ENCODE measurements at places on chromosomes 4 and X.

DNA sequence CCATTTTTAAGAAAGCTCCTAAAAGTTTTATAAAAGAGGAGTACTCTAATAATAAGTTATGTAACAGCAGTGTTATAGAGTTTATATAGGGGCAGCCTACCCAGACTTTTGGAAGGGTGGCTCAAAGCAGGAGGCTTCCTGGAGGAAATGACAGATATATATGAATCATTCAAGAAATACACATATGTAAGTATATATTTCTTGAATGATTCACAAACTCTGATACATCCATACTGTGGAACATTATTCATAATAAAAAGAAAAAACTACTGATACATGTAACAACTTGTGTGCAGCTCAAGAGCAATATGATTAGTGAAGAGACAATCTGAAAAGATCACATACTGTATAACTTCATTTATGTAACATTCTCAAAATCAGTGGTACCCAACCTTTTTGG is 166.2 kb downstream of the WDFY3 start:
- no peak for DNase-seq

DNA sequence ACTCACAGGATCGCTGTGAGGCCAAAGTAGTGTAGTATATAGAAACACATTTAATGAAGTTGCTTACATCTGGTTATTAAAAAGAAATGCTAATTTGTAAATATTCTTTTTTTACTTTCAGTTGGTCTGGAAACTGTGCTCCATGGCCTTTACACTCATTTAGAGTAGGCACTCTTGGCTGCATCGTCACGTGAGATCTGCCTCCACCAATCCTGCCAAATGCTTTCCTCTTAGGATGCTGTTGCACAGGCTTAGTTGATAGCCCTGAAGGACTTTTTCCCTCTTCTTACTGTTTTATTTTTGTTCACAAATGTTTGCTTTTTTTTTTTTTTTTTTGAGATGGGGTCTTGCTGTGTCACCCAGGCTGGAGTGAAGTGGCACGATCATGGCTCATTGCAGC is 6.3 kb downstream of the CPE start:
- no peak for DNase-seq

DNA sequence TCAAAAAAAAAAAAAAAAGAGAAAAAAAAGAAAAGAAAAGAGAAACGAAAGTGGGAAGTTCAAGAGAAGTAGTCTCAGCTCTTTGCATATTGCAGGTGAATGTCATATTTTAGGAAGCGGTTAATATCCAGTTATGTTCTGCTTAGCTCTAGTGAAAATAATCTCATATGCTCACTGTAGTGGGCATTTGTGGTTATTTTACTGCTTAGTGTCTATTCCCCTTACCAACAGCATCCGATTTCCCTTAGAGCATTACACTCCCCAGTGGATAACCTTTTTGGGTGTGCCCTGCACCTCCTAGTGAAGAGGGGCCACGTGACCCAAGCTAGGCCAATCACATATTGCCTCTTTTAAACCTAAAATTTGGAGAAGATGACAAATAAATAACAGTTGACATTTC is 111.2 kb upstream of the ZNF827 start:
- DNase-seq, result no peak

DNA sequence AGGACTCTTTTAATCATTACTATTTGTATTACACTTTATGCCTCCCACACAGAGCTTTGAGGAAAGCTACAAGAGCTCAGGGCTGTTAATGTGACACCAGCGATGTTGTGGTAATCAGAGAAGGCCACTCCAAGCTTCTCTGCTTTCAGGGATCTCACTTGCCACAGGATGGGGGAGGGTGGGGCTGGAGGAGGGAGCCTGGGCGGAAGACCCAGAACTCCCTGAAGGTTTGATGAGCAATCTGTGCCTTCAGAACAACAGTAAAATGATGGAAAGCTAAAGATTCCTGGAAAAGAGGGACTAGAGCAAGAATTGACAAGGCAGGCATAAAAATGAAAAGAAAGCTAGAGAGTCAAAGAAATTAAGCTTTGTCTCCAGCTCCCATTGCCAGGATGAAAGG is 75.6 kb downstream of the MAML3 start:
- DNase-seq, result no peak

- no peak for DNase-seq
Measured at GRCh38 chr4:4762909-4763821, 96.3 kb upstream of the MSX1 start.

DNA sequence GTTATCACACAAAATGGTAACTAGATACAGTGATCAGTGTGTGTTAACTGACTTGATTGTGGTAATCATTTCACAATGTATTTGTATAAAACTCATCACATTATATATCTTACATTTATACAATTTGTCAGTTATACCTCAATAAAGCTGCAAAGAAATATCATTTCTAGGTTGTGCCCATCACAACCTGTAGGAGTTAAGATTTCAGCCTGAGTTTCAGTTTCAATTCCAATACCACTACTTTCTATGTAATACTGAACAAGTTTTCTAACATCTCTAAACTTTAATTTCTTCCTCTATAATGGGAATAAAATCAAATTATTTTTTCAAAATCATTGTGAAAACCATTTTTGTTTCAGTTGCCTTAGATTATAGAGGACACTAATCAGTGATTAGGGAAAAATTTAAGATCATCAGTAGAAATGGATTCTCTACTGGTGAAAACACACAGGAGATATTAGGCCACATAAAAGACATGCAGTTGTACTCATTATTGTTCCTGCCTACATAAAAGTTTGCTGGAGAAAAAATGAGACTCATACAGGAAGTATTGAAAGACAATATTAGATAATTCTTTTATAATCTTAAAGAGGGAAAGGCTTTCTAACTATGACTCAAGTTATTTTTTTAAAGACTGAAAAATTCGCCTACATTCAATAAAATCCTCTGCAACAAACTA is 18.4 kb upstream of the TBC1D1 start:
- no peak for DNase-seq

GRCh38 chrX:38382663-38383062 is 30.3 kb downstream of the OTC start:
- no peak for DNase-seq

GRCh38 chrX:121763671-121764070 is 716.3 kb downstream of the GLUD2 start:
- DNase-seq, result no peak

- no peak for DNase-seq
Measured at GRCh38 chr4:2462992-2463762, 5.7 kb upstream of the RNF4 start.

DNA sequence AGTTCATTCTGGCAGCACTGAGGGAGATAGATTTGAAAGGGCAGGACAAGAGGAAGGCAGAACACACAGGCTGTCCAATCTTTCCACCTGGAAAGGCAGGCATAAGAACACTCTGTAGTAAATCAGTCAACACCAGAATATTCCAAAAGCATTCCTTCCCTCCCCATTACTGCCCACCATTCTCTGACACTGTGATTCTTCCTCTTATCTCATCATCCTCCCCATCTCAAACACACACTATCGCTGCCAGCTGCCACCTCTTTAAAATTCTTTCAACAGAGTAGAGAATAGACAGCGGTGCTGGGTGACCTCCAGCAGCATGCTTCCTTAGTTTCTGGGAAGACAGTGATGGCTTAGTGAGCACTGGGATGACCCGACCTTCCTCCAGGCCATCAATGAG is 53.7 kb upstream of the MYOZ2 start:
- no peak for DNase-seq

DNA sequence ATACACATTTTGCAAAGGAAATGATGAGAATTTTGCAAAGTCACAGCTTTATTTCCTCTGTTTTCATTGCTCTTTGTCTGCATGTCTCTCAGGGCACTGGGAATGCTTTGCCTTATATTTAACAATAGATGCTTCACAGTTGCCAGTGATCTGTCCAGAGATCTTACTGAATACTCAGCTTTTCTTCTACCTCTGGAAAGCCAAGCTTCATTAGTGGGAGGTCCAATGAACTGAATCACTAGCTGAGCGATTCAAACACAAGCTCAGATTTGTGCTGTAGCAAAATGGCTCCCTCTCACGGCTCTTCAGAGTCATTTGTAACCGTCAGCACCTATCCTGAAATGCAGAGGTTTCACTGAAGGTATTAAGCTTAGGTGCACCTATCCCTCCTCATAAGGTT is 138.9 kb downstream of the DCLK2 start:
- no peak for DNase-seq

DNA sequence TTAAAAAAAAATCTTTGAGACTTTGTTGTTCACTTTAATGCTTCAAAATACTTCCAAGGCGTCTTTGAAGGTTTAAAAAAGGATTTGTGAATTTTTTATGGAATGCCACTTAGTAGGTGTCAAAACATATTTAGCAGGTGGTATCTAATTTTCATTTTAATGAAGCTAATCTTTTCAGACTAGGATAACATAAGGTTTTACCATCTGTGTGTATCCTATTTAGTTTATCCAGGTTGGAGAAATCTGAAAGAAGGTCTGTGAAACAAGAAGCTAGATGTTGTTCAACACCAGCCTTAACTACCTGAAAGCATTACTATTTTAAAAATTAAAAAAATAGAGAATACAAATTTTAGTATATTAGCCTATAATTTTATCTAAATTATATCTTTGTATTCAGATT is 193.4 kb downstream of the GRID2 start:
- DNase-seq, result no peak

DNA sequence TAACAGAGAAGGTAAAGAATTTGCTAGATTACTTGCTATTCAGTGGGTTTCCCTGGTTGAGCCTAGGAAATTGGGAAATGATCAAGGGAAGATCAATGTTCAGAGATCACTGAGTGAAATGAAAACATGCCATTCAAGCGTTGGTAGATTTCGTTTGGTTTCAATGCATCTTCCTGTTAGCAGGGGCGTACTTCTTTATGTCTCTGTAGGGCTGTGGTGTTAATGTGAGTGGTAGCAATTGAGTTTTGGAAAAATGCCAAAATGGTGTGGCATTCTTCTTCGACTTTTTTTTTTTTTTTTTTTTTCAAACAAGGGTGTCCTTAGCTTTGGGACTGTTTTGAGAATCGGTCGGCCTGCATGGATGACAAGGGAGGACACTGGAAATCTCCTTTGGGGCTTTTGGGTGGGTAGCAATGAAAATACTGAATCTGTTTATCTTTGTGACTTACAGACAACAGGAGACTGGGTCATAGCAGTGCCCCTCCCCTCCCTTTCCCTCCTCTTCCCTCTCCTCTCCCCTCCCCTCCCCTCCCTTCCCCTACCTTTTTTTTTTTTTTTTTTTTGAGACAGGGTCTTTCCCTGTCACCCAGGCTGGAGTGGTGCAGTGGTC is 50.4 kb downstream of the SPRY1 start:
- no peak for DNase-seq

GRCh38 chr4:32337403-32337802 is 1617.2 kb downstream of the PCDH7 start:
- DNase-seq, result no peak

DNA sequence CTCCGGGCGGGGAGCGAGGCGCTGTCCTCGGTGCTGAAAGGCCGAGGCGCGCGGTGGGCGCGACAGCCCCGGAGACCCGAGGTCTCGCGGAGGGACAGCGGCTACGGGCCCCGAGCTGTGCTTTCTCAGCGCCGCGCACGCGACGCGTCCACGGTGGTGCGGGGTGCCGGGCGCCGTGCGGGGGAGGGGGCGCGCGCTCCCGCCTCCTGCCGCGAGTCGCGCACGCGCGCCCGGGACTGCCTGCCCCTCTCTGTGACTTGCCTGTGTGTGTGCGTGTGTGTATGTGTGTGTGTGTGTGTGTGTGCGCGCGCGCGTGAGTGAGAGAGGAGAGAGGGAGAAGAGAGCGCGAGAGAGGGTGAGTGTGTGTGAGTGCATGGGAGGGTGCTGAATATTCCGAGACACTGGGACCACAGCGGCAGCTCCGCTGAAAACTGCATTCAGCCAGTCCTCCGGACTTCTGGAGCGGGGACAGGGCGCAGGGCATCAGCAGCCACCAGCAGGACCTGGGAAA is at the start of gene GRIA2:
GRIA2 (plus strand) TSS at position 358 of the 511 bp plus-strand sequence. CDS start 315 bp downstream, outside the sequence.
- peak; percentile 41 for DNase-seq

- peak; percentile 69 for DNase-seq
Measured at GRCh38 chr4:1579901-1580691, 104.0 kb downstream of the FAM53A start.

- DNase-seq, result no peak
Measured at GRCh38 chr4:10354225-10354624, 103.0 kb downstream of the ZNF518B start.

DNA sequence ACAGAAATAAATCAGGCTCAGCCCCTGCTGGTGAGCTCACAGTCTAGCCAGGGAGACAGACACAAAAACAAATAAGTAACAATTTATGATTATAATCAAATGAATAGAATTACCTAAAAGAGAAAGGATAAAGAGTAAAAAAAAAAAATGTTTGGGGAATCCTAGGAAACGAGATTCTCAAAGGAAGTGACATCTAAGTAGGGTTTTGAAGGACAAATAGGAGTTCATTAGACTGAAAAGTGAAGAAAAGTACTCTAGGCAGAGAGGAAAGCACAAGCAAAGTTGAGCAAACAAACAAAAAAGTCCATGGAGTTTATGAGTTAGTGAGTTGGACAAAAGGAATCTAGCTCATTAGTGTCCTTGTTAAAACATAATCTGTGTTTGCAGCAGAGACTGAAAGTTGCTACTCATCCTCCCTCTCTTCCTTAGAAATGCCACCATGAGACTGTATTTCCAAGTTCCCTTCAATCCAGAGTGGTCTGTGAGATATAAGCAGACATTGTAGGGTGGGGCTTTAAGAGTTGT is 145.6 kb downstream of the SPATA18 start:
- no peak for DNase-seq

- DNase-seq, result no peak
Measured at GRCh38 chr4:57048590-57049304, 61.4 kb downstream of the IGFBP7 start.

DNA sequence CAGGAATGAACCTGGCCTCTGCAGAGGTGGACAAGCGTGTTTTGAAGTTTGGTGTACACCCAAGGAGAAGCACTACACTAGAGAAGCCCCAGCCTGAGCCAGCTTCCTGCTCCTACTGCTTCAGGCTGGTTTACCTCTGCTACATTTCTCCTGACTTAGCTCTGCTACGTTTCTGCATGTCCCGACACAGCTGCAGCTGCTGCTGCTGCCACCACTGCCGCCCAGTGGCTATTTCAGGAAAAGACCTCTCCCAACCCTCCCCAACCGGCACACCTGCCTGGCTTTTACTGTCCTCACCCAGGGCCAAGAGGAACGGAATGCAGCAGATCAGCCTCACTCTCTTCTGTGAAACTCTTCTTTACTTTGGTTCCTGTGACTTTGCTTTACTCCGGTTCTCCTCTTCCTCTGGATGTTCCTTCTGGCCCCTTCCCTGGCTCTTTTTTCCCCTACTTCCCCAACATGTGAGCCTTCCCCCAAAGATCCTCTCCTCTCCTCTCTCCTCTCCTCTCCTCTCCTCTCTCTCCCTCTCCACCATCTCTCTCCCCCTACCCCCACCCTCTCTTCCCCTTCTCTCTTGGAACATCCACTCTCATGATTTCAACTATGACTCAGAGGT is 3.1 kb upstream of the P2RY4 start:
- no peak for DNase-seq

- DNase-seq, result no peak
Measured at GRCh38 chrX:12080265-12080664, 58.0 kb upstream of the FRMPD4 start.

GRCh38 chr4:86220121-86220520 is 139.7 kb downstream of the MAPK10 start:
- no peak for DNase-seq

DNA sequence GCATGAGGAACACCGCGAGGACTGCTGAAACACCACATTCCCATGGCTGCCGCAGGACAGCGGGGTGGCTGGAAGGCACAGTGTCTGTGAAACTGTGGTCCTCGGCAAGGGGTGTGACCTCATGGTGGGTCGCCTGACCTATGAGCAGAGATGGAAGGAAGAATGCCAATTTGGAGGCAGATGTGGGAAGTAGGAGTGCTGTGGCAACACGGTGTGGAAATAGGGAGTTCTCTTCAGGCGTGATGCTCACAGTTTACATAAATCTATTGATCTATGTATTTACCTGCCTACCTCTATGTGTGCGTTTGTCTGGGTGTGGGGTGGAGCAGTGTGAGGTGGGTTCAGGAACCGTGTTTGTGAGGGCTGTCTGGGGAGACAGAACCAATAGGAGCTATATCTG is 62.3 kb upstream of the LSM6 start:
- no peak for DNase-seq

Data from NCI-H1048 (cell line).